ELR (cell line): ENCODE measurements at places on chromosomes 6 and 20.

- DNase-seq = peak; percentile 41
These were observed at the start of gene EPB41L1 for GRCh38 chr20:36154700-36155628. EPB41L1 (plus strand) TSS chr20:36154740; CDS start chr20:36173778, 19,038 bp downstream.

GRCh38 chr6:5937936-5938706 lies 68.6 kb downstream of the NRN1 start:
- no peak for DNase-seq

DNA sequence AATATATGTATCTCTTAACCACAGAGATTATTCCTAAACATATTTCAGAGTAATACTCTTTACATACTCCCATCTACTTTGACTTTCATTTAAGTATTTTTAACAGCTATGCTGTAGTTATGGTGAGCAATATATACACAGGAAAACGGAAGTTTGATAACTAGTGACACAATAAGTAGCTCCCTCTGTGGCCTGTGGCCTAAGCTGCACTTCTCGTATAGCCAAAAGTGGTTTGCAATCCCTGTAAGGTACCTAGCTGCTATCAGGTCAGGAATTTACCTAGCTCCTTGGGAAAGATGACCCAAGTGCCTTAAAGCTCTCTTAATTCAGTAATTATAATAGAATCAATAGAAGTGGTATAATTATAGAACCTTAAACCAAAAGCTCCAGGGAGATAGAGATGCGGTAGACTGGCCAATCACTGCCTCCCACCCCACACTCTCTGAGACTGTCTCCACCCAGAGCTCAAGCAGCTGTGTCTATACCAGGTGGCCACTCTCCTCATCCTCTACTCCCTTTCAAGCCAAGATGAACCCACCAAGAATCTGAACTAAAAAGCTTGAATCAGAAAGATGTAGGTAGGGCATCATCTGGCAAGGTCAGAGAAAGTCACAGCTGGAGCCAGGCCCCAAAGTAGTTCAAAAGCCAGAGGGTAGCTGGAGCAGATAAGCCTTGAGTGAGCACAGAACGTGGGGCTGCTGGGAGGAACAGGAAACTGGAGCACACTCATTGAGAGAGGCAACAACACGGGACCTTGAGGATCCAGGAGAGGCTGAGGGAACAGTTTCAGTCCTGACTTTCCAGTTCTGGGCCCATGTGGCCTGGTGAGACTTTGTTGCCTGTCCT lies 84.9 kb upstream of the ASF1A start:
- no peak for DNase-seq

DNA sequence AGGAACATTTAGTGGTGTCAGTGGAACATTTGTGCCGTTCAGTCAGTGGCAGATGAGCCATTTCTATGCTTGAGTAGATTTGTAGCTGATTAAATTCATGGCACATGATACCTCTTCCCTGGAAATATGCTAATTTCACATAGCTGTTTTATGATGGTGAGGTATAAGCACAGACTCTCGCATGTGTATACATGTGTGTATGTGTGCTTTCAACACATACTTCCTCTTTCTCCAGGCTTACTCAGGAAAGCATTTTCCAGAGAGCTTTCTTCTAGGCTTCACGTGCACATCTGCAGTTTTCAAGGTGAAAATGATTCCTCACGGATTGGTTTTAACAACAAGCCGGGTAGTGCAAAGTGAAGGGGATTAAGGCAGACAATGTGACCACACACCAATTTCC lies 396.5 kb downstream of the HDGFL1 start:
- DNase-seq = no peak

DNA sequence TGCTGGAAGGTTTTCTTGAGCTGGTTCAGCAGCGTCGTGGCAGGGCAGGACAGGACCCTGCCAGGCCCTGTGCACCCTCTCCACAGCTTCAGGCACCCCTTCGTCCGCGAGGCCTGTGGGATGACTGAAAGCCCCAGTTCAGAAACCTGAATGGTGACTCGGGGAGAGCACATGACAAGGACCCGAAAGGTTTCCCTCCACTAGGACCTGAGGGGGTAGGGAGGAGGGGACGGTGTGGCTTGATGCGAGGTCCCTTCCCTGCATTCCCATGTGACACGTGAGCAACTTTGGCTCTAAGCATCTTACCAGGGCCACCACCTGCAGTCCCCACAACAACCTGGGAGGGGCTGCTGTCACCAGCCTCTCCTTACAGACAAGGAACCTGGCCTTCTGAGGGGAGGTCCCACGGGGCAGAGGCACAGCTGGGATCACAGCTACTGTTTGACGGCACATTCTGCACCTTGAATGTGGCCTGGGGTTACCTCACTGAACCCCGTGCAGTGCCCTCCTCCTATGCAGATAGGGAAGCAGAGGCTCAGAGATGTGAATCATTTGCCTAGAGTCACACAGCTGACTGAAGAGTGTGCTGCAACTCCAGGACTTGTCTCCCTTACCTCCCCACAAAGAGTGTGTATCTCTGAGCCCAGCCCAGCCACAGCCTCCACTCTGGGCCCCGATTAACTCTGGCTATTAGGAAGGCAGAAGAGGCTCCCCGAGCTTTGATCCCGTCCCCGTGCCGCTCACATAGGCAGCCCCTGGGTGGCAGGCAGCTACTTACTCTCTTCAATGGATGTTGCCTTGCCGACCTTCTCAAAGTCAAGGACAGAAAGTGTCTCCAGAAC lies 84.6 kb downstream of the PTPN1 start:
- DNase-seq = peak; percentile 26

GRCh38 chr20:14677455-14677854 lies 340.0 kb upstream of the FLRT3 start:
- DNase-seq = no peak

DNA sequence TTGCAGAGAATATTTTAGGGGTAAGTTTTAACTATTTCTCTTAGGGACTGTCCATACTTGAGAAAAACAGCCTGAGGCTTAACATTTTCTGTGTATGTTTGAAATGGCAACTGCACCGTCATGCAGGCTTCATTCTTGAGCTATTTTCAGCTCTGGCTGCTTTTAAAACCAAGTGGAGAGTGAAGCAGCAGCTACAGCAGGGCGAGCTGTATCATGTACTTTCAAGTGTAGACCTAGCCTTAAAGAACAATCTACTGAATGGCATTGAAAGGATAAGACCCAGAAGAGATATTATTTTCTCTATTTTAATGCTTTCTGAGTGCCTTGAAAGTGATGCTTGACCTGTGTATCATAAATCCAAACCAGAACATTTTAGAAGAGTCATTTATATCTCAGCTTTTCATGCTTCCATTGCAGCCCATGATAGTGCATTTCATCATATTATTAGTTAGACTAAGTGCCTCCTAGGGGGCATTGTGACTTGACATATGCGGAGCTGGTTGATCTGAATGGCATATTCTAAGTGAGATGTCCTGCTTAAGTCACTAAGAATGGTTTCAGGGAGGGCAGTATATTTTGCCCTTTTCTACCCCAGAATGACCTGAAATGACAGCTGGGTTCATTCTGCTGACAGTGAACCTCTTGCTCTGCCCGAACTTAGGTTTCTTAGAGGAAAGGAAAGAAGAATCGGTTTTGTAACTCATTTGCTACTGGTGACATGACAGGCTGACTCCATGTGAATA lies 85.3 kb downstream of the NKAIN2 start:
- no peak for DNase-seq

DNA sequence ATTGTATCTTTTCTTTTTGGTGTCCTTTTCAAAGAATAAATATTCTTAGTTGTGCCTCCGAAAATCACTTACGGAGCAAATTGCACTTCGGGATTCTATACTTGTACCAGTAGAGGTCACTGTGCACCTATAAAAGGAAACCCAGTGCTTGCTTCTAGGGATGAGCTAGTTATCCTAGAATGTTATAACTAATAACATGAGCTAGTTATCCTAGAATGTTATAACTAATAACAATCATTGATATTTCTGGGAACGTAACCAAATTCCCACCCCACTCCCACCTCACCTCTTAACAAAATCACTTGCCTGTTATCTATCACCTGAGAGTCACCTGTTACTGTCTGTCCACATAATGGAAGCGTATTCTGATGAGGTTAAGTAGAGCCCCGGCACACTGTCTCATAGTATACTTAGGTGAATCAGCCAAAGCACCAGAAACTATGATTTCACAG lies 126.9 kb upstream of the TIAM2 start:
- DNase-seq = peak; percentile 73

- DNase-seq = peak; percentile 90
These were observed 12.5 kb downstream of the WDR27 start for GRCh38 chr6:169689287-169689686.

GRCh38 chr6:152068622-152069261 lies 261.3 kb downstream of the ESR1 start:
- DNase-seq = no peak

- DNase-seq = no peak
These were observed 6.3 kb upstream of the TSHZ2 start for GRCh38 chr20:52965819-52966218.

- no peak for DNase-seq
These were observed 5.1 kb downstream of the HLA-C start for GRCh38 chr6:31266567-31267360.

DNA sequence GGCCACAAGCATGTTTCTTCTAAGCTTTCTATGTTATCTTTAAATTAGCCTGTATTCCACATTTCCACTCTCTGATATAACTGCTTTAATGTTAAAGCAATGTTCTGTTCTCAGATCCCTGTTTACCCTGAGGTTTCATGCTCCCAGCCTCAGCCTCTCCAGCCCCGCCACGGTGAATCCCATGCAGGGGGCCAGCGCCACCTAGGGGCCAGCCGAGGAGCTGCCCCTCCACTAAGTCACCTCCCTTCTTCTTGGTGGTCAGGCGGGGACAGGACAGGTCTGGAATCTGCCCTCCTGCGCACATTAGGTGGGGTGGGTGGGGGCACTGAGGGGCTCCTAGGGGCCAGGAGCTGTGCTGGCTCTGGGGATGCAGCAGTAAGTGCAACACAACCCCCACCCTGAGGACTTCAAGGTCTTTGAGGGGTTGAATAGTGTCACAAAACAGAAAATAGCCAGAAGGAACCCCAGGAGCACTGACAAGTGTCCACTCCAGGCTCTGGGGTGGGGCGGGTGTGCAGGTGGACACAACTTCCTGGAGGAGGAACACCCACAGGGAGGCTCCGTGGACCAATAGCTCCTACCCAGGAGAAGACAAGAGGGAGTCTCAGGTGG lies 61.6 kb downstream of the RAB44 start:
- DNase-seq = peak; percentile 83

GRCh38 chr6:121581327-121581726 lies 145.9 kb downstream of the GJA1 start:
- DNase-seq = no peak

DNA sequence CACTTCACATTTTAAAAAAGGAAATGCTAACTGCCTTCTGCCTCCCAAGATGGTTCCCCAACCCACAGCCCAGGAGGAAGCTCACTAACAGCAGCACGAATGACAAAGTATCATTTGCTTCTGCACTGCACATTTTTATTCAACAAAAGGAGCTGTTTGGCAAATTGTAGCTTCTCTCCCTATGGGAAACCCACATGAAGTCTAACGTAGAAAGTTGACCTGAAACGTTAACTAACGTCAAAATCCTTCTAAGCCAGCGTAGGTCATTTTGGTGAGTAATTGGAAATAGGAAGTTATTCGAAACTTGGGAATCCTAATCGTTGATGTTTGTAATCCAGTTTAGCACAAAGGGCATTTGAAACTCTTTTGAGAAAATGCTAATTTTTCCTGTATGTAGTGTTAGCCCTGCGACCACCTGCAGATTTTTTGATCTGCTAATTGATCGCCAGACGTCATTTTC lies 2.9 kb downstream of the SALL4 start:
- DNase-seq = no peak

DNA sequence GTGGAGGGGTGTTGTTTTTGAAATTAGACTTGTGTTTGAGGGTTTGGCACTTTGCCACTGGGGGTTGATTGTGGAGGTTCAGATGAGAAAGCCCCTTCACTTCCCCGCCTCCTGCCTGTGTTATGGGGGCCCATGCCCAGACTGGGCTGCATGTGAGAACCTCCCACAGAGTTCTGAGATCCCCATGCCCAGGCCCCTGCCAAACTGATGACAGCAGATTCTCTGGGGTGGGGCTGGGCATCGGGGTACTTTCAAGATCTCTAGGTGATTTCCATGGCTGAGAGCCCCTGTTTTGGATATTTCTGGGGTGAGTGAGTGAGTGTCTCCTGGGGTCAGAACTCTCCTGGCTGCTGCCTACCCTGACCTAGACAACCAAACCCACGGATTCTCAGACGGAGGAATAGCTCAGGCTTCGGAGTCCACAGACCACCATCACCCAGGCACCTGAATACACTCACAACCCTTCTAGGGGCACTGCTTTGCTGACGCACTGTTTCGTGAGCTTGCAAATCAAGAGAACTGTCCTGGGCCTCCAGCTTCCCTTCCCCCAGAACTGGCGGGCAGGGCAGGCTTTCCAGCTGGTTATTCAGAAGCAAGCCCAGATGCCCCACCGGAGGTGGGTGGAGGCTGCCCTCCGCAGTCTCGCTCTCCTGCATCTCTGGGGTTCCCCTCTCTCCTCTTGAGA lies 6.3 kb downstream of the BCAS1 start:
- no peak for DNase-seq
